ENCODE measurements at places on chromosomes 4 and X.

DNA sequence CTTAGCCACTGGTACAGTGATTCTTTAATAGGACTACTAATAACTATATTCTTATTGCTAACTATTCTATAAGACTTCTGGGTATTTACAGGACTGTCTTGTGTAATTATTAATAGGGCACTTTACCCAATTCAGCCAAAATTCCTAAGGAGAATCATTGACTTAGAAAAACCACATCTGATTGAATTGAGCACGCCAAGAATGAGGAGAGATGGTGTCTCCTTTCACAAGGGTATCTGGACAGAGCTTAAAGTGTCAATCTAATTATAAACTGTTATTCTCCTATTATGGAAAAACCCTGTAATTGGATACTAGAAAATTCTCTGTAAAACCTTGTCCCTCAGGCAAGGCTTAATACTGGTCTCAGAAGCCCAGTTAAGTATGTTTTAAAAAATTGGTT is 111.1 kb upstream of the TLL1 start:
- DNase-seq: no peak

DNA sequence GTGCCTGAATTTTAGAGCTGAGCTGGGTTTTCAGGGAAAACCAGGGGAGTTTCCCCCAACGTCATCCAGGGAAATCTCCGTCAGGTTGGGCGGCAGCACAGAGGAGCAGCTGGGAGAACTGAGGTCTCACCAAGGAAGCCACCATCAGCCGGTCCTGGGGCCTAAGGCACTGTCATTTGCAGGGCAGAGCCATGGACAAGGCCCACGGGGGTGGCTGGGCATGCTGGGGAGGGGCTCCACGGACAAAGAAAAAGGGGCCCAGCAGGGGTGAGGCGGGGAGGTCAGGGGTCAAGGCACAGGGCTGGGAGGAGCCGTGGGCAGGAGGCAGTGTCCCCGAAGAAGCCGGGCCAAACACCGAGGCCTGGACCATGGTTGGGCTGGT is 109.8 kb downstream of the HMX1 start:
- DNase-seq: no peak

DNA sequence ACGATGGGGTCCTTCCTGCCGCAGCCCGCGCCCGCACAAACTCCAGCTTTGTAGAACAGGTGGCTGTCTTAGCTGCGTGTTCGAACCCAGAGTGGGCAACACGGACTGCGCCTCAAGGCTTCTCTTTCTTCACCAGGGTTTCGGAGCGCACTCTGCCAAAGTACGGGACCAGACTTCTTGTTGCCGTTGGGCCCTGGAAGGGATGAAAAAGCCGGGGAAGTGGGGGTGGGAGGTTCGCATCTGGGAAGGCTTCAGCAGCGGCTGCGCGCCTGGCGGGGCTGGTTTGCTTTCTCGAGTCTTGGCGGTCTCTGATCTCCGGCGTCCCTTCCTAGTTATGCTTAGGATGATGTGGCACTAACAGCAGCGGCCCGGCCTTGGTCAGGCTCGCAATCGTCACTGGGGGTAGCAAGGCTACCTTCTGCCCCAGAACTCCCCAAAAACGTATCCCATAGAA is 673 bp downstream of the PARM1 start:
- DNase-seq: no peak

- no peak for DNase-seq
Observed at GRCh38 chr4:123547216-123548165, 150.9 kb downstream of the SPRY1 start.

- no peak for DNase-seq
Observed at GRCh38 chr4:55635741-55636655, at the start of gene NMU. TSS of gene NMU (minus strand) at chr4:55636298. CDS start at chr4:55636192, 106 bp downstream.

DNA sequence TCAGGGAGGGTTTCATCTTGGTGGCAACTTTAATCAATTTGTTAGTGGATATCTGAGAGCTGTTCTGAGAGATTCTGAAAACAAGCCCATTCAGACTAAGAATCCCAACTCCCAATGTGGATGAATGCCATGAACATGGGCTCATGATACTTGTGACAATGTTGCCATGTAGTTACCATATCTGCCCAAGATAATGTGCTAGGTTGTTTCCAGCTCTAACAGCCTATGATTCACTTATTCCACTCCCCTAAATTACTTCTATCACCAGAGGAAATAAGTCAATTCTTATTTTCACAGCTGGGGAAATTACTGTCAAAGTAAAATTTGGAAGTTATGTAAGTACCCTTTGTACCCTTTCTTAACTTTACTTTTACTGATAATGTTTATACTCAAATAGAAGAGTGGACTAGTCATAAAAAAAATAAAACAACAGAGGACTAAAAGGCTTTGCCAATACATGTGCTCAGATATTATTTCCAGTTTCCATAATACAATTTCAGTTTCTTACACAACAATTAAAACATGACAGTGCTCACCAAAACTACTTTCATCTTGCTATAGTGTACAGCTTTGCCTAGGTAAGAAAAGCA is 1101.7 kb upstream of the INTU start:
- no peak for DNase-seq

- DNase-seq: no peak
Observed at GRCh38 chr4:20412072-20412471, 160.4 kb downstream of the SLIT2 start.

DNA sequence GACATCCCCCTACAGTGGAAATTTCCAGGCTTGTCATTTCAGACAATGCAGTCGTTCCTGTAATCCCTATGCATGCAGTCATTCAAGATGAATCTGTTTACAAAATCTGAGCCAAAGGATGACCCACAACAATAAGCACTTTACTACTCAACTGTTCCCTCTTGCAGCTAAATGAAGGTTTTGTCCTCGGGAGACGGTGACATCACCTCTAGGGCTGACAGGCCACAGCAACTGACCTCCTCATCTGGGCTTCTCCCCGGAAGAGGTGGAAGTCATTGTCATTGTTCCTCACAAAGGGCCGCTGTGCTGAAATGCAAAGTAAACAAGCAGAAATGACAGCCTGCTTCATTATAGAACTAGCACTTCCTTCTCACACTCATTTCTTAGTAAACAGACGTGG is 29.2 kb downstream of the CLRN2 start:
- no peak for DNase-seq
